Left ventricle myocardium superior (tissue), 1 donor: ENCODE measurements at places on chromosomes 3 and 15. TPM values are rescaled to one million over a fixed set of nuclear protein-coding genes. Genes with fewer than 3 reads are reported as not detected.
A peak's percentile ranks its signal among the peaks of the same experiment; 100 is the strongest.

Gene PLEKHO2
- 8.5 TPM for total RNA-seq

Gene GP5
- total RNA-seq: not detected

Gene SKOR1
- total RNA-seq: 0.07 TPM

Gene KY
- 20.6 TPM for total RNA-seq

Gene GOLIM4
- total RNA-seq: 63.2 TPM

Gene PATL2
- total RNA-seq: 3.0 TPM

Gene MKRN3
- 0.72 TPM for total RNA-seq

Gene SLC6A1
- 0.62 TPM for total RNA-seq

DNA sequence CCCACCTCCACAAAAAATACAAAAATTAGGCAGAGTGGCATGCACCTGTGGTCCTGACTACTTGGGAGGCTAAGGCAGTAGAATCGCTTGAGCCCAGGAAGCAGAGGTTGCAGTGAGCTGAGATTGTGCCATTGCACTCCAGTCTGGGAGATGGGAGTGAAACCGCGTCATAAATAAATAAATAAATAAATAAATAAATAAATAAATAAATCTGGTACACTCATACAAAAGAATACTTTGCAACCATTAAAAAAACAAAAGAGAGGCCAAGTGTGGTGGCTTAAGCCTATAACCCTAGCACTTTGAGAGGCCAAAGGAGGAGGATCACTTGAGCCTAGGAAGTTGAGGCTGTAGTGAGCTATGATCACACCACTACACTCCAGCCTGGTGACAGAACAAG, 28.0 kb downstream of the MESP1 start:
- no peak for DNase-seq

- no peak for DNase-seq
These were observed 49.7 kb downstream of the SQOR start for GRCh38 chr15:45684533-45684932.

DNA sequence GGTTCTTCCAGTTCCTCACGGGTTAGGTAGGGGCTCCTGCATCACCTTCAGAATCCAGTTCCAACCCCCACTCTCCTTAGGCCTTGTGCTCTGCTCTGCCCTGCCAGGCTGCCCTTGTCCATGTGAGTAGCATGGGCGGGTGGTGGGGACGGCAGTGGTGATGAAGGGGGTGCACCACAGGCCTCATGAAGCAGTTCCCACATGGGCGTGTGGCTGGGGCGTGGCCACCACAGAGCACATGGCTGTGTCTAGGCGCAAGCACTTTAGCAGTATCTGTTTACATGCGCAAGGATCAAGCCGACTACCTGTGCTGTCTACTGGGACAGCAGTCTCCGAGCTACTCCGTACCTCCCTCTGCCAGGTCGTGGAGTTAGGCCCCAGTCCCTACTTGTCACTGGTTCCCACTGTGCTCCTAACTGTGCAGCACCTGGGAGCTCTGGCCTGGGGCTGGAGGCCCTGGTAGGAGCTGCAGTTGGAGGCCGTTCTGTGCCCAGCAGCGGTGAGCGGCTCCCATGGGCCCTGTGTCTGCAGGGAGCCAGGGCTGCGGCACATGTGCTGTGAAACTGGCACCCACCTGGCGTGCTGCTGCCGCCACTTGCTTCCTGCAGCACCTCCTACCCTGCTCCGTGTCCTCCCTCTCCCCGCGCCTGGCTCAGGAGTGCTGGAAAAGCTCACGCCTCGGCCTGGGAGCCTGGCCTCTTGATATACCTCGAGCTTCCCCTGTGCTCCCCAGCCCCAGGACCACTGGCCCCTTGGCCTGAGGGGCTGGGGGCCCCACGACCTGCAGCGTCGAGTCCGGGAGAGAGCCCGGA, 53.5 kb downstream of the PLXNA1 start:
- peak; percentile 34 for DNase-seq

- peak; percentile 88 for DNase-seq
These were observed 19.0 kb upstream of the TRAK1 start for GRCh38 chr3:42071904-42072812.

- peak; percentile 72 for DNase-seq
These were observed 175.7 kb downstream of the KLHL25 start for GRCh38 chr15:85618956-85619491.

DNA sequence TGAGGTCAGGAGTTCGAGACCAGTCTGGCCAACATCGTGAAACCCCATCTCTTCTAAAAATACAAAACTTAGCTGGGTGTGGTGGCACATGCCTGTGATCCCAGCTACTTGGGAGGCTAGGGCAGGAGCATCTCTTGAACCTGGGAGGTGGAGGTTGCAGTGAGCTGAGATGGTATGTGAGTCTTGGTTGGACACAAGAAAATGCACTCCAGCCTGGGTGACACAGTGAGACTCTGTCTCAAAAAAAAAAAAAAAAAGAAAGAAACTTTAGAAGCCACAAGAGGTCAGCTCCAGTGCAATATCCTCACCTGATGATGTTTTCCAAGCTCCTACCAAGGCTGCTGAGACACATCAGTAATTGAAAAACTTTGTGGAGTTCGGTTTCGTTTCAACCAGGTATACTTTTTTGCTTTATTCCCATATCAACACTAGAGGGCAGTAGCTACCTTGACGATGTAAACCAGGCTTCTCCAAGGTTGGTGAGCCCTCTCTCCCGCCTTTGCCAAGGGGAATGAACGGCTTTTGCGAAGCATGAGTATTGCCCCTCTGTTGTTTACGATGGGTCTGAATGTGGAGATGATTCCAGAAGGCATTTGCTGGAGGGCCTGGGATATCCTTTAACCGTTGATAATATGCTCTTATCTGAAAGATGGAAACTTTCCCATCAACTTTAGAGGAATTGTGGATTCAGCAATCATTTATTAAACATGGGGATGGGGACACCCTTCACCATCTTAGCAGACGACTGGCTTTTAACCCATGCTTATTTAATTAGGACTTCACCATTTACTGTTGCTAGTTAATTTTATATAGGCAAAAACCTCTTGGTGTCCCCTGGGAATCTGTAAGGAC, 202.8 kb downstream of the SV2B start:
- no peak for DNase-seq

- no peak for DNase-seq
These were observed 114.4 kb downstream of the FOXP1 start for GRCh38 chr3:71469138-71469435.

DNA sequence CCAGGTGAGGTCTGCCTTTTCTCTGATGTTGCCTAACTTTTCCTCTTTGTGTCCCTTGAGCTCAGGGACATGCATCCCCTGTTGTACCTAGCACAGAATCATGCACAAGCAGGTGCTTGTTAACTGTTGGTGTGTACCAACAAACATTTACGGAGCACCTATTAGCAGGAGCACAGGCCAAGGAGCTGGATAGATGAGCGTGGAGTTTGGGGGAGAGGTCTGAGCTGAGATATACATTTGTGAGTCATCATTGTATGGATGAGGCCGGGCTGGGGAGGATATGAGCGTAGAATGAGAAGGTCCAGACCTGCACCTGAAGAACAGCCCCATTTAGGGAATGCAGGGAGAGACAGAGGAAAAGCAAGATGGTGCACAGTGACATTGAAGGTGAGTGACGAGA, 53.4 kb downstream of the SMAD3 start:
- DNase-seq: no peak

- no peak for DNase-seq
These were observed 54.4 kb upstream of the EHHADH start for GRCh38 chr3:185308126-185308754.

- DNase-seq: no peak
These were observed 237.9 kb downstream of the ZMAT3 start for GRCh38 chr3:178833695-178834094.

DNA sequence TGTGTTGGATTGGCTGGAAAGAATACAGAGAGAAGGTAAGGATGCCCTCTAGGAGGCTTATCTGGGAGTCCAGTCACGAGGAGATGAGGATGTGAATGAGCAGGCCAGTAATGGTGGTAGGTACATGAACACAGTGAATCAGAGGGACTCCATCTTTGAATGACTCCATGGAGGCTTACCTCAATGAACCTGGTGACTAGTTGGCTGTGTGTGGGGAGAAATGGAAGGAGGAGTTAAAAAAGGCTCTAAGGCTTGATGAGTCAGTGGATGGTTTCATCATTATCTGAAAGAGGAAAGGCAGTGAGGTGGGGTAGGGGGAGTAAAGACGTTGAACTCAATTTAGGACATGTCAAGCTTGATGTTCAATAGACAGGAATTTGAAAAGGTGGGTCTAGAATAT, 61.1 kb downstream of the KCNAB1 start:
- no peak for DNase-seq

- DNase-seq: no peak
These were observed 114.2 kb downstream of the ASB7 start for GRCh38 chr15:100716456-100717085.

- DNase-seq: no peak
These were observed 96.1 kb downstream of the RSRC1 start for GRCh38 chr3:158205994-158206393.

- DNase-seq: no peak
These were observed 82.9 kb downstream of the CHDH start for GRCh38 chr3:53763353-53763752.

DNA sequence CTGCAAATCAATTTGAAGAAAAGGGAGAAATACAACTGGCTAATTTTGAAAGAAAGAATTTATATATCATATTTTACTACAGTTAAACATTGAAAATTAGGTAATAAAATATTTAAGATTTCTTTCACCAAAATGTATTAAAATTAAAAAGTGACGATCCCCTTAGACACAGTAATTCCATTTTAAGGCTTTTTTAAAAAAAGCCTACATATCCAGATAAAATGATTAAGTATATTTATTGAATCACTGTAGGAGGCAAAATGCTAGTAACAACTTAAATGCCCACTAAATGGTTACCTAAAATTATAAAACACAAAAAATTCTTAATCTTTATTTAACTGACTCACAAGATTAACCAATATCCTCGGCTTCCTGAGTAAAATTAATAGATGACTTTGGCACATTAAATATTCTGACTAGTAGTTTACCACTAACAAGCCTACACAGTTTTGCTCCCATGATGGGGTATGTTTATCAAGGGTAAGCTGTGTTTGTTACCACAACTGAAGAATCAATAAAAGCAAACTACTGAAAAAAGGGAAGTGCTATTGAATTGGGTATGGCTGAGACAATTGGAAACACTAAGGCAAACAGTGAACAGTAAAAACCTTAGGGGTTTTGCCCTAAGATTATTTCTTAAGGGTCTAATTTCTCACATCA, 28.4 kb downstream of the ANKRD28 start:
- no peak for DNase-seq

GRCh38 chr15:72472992-72473610, 1.0 kb upstream of the ARIH1 start:
- DNase-seq: no peak

DNA sequence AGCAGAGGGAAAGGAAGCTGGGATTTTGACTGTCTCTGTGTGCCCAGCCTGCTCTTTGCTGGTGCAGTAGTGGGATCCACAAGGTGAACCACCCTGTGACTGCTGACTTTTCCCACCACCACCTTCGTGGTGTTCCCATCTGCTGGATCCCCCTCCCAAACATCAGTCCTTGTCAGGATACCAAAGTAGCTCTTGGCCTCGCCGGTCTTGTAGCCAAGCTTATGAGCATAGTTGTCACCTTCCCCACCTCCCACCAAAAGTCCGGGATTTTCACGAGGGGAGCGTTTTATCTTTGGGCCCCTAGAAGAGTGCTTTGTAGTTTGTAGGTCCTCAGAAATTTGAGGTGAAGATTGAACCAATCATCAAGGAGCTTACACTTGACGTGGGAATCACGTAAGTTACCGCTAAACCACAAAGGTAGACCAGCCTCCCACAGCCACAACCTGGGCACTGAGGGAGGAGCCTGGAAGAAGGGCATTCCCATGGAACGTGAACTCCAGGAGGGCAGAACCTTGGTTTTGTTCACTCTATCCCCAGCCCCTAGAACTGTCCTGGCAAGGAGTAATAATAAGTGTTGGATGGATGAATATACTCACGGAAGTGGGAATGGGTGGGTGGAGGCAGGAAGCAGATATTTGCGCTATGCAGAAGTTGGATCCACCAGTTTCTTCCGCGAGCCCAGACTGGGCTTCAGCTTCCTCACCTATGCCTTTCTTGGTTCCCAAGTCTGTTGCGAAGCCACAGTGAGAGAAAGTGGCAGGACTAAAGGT, 814 bp upstream of the TEX264 start:
- no peak for DNase-seq

GRCh38 chr3:112761062-112761638, 85.5 kb downstream of the CD200R1L start:
- DNase-seq: no peak

GRCh38 chr3:116188231-116188785, 257.0 kb downstream of the LSAMP start:
- DNase-seq: no peak

DNA sequence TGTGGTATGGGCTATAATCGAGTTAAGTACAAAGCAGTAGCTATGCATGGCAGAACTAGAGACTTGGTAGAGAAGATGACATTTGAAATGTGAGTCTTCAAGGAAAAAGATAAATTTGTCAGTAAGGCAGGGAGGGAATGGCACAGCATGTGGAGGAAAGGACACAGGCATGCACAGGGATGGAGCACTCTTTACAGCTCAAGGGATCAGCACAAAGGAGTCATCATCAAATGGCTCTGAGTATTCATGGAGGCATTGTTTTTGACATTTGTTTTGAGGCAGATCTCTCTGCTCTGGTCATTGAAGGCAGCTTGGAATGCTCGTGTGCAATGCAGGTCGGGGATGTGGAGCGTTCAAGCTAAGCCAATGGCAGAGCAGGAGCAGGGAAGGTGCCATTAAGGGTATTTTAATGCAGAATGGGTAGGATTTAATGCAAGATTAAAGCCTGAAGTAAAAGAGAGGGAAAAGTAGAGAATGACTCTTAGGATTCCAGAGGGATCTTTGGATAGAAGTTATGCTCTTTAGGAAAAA, 213.0 kb downstream of the MYRIP start:
- DNase-seq: no peak

DNA sequence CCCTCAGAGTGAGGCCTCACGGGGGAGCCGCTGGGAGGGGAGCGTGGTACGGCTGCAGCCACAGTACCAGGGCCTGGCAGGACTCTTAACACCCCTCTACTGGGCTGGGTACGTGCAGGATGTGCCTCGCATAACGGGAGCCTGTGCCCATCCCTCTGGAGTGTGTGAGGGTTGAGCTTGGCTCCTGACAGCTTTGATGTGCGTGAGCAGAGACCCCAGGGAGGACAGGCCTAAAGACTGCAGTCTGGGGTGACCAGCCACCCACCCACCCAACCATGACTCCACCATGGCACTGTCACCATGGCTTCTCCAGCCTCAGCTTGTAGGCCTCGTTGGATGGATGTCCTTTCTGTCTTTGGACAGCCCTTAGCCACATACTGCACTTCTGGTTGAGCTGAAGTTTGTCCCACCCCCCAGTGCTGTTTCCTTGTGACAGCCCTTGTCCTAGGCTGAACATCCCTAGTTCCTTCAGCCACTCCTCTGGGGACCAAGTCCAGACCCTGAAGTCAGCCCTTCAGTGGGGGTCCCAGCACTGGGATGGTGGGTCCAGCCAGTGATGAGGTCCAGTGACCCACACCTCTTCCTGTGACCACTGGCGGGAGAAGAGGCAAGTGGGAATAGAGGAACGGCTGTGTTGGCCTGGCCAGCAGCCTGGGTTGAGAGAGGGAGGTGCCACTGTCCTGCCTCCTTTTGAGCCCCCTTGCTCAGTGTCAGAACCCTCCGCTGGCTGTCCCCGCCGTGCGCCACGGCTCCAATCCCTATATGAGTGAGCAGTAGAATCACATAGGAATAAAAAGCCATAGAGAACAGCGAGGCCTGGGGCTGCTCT, 6.1 kb downstream of the GLYCTK start:
- no peak for DNase-seq

GRCh38 chr3:45765266-45765851, 31.0 kb downstream of the SLC6A20 start:
- no peak for DNase-seq

GRCh38 chr15:38017721-38018120, 83.3 kb downstream of the TMCO5A start:
- DNase-seq: peak; percentile 35

GRCh38 chr3:123448536-123449101, at the start of gene ADCY5:
Gene ADCY5, minus strand, starts transcription at chr3:123449090. Its CDS starts 545 bp downstream, at chr3:123448545.
- DNase-seq: peak; percentile 54
